ENCODE measurements at places on chromosomes 16 and 17.

- DNase-seq: no peak
Observed at GRCh38 chr16:73289232-73289631, 241.3 kb upstream of the ZFHX3 start.

GRCh38 chr17:4944163-4944553 is 4.1 kb downstream of the RNF167 start:
- DNase-seq: no peak

- no peak for DNase-seq
Observed at GRCh38 chr17:59893676-59894100, 767 bp downstream of the RPS6KB1 start.

- DNase-seq: no peak
Observed at GRCh38 chr16:19636436-19637267, 81.1 kb downstream of the VPS35L start.

DNA sequence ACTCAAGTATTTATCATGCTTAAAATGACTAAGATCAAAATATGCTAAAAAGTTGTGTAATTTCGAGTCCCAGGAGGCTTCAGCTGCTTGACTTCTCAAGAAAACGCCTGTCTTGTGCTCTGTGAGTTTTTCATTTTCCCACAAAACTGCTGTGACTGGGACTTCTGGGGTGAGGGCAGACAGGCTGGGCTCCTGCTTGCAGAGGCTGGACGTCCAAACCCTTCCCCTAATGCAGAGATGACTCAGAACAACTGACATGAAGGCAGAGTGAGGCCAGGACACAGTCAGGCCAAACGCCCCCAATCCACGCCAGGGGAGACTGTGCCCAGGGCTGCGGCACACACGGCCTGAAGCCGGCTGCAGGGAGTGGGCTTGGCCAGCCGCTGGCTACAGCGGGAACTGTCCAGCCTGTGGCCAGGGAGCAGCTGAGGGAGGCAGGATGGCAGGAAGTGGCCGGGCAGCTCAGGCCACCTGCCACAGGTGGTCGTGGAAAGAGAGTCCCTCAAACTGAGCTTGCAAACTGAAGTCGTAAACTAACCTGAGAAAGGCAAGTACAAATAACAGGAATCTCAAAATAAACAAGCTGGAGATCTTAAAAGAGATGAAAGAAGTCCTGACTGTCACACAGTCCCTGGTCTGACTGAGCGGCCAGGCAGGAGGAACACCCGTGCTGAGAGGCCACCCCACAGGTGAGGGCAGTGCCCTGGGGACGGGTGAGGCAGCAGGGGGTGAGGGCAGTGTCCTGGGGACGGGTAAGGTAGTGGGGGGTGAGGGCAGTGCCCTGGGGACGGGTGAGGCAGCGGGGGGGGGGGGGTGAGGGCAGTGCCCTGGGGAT is 21.3 kb upstream of the HEXD start:
- no peak for DNase-seq

DNA sequence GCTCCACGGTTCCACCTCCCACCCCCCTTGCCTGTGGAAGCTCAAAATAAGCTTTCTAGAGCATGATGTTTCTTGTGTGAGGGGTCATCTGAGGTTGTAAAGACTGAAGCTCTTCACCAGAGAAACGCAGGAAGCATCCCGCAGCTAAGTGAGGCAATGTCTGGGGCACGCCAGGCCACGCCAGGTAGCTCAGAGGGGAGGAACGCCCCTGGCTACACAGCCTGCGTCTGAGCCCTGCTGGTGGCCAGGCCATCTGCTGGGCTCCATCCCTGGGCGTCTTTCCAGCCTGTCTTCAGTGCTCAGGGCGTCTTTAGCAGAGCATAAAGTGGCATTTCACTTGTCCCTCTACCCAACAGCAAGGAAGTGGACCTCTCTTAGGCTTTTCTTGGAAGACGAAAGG is 15.2 kb downstream of the SOCS3 start:
- DNase-seq: no peak

DNA sequence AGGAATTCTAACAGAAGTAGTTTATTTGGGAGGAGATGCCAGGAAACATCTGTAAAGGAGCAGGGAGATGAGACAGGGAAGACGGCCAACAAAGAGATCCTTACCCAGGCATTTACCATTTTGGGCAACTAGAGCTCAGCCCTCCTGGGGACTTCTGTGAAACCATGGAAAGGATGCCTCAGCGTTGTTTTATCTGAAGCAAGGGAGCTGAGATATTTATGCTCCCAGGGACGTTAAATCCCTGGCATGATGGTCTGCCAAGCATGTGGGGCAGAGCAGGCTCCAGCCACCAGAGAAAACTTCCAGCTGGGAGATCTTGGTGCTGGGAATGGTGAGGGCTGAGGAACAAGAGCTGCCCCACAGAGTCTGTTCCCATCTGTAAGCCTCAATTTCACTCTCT is 114.8 kb upstream of the FOXF1 start:
- DNase-seq: no peak

- no peak for DNase-seq
Observed at GRCh38 chr17:15154618-15155017, 110.5 kb downstream of the PMP22 start.

- no peak for DNase-seq
Observed at GRCh38 chr16:66058172-66058691, 308.3 kb upstream of the CDH5 start.

GRCh38 chr16:66474750-66475199 is 47.7 kb downstream of the BEAN1 start:
- peak; percentile 35 for DNase-seq

- DNase-seq: no peak
Observed at GRCh38 chr16:2325791-2326190, 14.7 kb downstream of the ABCA3 start.

DNA sequence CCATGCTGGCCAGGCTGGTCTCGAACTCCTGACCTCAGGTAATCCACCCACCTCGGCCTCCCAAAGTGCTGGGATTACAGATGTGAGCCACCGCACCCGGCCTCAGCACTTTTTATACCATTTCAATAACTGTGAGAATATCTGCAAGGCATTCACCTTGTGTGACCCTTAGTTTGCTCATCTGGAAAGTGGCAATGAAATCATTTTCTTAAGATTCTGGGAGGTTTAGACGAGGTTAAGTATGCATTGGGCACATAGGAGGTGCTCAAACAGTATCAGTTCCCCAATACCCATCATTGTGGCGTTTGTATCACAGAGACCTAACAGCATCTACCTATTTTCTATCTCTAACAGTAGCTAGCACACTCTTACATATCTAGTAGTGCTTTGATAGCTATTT is 481.9 kb upstream of the ERCC4 start:
- DNase-seq: no peak

GRCh38 chr16:46607529-46607928 is 13.7 kb downstream of the SHCBP1 start:
- no peak for DNase-seq

DNA sequence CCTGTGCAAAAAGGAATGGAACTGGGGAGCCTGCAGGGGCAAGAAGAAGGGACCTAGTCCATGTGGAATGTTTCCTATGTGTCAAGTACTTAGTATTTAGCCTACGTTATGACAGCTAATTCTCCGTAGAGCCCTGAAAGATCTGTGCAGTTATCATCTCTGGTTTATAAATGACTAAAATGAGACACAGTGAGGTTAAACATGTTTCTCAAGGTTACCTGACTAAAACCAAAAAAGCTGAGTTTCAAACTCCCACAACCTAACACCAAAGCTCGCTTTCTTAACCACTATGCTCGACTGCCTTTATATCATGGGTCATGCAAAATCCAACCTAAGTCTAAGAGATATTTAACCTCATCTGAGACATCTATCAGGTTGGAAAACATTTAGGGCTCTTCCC is 53.3 kb upstream of the CCL2 start:
- no peak for DNase-seq

- no peak for DNase-seq
Observed at GRCh38 chr17:74485841-74486240, 19.4 kb downstream of the CD300A start.

DNA sequence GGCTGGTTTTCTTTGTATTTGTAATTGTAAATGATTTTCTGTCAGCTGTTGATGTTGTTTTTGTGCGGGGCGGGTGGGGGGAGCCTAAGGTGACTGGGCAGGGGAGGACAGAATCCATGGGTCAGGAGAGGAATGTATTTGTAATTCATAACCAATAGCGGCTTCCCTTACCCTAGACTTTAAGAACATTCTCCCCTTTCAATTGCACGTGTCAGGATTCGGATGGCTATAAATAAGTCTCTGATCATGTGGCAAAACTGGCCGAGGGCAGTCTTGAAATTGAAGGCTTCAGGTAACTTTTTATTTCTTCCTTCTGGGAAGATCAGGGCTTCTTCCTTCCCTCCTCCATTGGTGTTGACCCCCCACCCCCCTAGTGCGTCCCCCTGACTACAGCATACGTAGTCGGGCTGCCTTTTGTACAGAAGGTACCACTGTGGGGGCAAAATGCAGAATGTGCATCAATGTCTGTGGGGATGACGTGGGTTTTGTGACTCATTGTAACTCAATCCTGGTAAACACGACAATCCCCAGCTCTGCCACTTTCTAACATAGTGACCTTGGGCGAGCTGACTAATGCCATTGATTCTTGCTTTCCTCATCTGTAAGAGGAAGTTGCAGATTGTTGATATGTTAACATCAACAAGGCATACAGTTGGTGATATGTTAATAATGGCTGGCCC is 16.2 kb downstream of the MARCHF10 start:
- no peak for DNase-seq
